GM10248 (cell line): ENCODE measurements at places on chromosomes 6 and 20.

- DNase-seq = no peak
These were observed 243.8 kb upstream of the FOXQ1 start for GRCh38 chr6:1068068-1068467.

DNA sequence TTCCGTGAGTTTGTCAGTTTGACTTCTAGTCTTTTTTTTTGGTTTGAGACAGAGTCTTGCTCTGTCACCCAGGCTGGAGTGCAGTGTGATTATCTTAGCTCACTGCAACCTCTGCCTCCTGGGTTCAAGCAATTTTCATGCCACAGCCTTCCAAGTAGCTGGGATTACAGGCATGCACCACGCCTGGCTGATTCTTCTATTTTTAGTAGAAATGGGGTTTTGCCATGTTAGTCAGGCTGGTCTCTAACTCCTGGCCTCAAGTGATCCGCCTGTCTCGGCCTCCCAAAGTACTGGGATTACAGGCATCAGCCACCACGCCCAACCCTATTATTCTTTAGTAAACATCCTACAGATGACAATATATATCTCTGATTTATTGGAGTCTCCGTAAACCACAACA is 506.5 kb downstream of the PREX1 start:
- DNase-seq = no peak

DNA sequence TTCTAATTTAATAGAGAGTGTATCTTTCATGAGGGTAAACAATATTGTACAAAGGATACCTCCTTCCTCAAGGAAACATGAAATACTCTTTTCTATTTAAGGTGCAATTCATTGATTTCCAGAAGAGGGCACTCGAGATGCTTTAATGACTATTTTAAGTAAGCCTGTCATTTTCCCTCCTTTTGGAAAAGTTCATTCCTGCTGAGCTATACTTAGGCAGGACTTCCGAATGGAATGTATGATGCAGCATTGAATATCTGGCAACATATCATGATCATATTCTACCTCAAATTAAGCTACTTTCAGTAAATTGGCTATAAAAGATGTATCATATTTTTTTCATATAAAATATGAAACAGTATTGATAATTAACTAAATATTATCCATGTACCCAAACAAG is 5.0 kb downstream of the DST start:
- peak; percentile 18 for DNase-seq

DNA sequence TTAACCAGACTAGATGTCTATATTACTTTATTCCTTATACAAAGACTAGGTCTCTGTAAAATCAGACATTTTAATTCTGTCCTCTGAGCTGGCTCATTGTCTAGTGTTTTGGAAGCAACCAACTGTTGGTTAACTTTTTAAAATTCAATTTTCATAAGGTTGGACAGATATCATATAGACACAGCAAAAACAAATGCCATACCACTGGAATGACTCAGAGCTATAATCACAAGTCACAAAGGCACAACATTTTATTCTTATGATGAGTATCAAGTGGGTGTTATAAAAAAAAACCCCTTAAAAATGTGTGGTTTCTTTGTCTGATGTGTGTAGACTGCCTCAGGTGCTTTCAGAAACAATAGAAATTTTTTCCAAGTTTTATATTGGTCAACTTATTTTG is 296.2 kb upstream of the MARCKS start:
- no peak for DNase-seq

DNA sequence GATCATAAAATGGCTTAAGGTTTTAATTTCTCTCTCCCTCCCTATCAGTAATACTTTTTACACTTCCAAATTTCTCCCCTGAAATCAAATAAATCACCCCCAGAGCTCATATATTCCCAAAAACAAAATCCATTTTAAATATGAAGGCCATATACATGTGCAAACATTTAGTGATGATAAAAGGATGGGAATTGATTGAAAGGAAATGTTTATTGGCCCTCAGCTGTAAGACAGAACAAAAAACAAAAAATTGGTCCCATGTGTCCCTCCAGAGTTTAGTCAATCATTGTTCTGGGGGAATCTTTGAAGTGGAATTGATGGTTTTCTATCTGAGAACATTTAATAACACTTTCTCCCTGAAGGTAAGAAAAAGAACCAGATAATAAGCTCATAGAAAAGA is 91.7 kb downstream of the COL12A1 start:
- no peak for DNase-seq

DNA sequence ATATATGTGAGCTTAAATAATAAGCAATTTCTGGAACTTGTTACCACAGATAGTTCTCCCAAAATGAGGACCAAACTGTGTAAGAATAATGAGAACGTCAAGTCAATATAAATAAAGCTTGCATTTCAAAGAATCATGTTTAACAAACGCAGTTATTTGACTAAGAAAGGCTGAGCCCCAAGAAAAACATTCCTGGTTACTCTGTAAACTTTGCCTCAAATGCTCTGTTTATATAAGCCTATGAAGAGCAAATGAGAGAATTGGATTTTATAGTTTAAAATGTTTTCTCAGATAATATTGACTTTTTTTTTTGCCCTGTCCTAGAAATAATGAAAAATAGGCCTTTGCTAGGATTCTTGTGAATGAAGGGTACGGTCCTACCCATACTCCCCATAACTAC is 81.3 kb downstream of the C6orf52 start:
- DNase-seq = no peak

- DNase-seq = no peak
These were observed 78.8 kb downstream of the VEGFA start for GRCh38 chr6:43848671-43849391.

DNA sequence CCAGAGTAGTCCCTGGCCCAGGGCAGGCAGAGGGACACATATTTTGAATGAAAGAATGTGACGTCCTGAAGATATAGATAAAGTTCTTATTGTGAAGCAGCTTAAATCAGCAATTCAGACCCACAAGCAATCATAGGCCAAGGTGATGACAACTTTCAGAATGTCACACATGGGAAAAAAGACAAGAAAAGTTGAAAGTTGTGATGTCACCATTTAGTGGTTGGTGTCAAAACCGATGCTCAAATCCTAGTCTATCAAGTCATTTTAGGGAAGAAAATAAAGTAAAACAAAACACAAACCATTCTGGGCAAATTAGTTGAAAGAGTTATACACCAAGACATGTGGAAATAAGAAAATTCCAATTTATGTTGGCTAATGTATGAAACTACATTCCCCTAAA is 710.8 kb downstream of the DOK5 start:
- no peak for DNase-seq

DNA sequence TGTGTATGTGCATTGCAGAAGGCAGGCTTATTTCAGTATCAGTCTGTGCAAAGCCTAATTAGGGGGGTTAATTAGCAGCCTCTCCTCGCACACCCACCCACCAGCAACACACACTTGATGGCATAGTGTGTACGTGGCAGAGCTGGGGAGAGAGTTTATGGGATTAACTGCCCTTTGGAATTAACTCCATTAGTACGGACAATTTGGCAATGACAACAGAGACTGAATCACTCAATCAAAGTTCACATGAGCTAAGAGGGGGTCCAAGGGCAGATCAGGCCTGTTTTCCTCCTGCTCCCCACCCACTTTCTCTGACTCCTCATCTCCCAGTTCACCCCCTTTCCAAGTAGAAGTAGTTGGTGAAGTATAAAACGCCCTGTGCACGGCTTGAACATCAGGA is 69.5 kb downstream of the LRFN2 start:
- DNase-seq = no peak

DNA sequence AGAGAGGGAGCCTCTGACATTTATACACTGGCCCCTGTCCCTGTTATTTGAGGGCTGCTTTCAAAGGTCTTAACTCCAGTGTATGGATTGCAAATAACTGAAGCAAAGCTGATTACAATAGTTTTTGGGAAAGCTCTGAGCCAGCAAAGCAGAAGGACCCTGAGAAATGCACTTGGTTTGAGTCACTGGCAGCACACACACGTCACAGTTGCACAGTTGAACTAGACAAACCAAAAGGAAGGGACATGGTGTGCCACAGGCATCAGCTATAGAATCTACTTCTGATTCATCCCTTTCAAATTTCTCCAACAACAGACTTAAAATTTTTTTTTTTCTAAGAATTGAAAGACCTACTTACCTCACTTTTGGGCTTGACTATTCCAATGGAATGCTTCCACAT is 56.4 kb downstream of the SNRNP48 start:
- DNase-seq = no peak

DNA sequence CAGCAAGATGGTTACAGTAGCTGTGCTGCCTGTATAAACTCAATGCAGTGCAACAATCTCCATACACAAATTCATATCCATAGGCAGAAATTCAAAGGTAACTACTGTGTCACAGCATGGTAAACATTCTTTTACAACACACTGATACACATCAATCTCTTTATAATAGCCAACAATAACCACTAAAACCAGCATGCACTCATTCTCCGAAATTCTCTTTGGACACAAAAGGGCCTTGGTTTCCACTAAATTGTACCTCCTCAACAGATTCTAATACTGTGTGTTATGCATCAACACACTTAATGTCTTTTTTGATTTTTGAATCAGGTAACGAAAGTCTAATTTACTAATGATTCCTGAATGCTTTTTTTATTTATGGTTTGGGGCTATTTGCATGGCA is 1323.7 kb downstream of the GRIK2 start:
- DNase-seq = no peak

GRCh38 chr6:144785056-144785455 is 499.9 kb downstream of the UTRN start:
- no peak for DNase-seq

DNA sequence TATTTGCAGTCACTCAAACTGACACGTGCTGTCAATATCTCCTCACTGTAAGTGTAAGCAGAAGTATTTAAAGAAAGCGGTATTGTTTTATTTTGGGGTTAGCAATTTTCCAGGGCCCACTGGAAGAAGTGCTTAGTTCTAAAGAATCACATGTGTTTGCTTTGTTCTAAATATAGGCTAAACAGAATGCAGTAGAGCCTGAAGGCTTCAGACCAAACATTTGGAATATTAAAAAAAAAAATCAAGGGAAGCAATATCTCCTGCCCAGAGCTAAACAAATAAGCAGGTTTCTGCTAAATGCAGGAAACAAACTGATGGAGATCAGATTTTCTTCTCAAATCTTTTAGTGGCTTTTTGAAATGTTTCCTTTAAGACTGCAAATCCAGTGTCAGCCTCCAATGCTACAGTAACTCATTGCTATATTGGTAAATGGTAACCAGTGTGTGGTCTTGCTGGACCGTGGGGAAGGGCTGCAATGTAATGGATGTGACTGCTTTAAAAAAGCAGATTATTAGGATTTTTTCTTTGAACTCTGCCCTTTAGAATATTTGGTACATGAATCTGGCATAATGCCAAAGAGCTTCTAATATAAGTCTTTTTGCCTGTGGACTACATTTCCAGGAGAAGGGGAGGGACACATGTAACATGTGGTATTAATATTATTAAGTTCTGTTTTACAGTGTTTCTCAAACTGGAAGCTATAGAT is 317.1 kb upstream of the FERMT1 start:
- DNase-seq = no peak

- no peak for DNase-seq
These were observed 12.3 kb downstream of the MYT1 start for GRCh38 chr20:64176551-64176950.

DNA sequence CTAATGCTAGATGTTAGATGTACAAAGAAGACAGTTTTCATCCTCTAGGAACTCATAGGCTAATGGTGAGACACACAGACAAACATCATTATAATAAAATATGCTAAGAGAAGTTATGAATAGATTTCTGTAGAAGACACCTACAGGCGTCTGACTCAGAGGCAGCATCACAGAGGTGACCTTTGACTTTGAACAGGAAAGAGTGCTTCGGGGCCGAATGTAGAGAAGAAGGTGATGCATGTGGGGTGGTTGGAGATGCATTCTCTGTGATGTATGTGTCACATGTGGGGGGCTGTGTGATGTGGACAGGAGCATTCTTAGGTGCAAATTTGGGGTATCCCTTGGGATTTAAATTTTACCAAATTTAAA is 6.8 kb downstream of the GUCA1A start:
- no peak for DNase-seq

- DNase-seq = no peak
These were observed 148.4 kb downstream of the EYA2 start for GRCh38 chr20:47043086-47043485.

DNA sequence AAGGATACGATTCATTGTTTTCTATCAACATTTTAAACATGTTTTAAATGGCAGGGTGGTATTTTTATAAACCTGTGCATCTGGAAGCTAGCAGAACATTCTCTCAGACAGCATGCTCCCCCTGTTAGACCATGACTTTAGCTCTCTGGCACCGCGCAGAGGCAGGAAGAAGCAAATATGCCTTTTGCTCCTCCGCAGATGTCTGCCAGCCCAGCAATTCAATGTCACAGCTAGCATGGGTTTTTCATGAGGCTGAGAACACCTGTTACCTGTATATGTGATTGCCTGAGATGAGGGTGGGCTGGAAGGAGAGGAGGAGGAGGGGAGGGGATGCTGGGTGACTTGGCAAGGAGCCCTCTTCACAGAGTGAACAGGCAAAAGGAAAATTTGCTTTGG is 6.7 kb downstream of the MTCH1 start:
- no peak for DNase-seq

GRCh38 chr20:21336455-21337151 is 33.5 kb downstream of the XRN2 start:
- DNase-seq = no peak

DNA sequence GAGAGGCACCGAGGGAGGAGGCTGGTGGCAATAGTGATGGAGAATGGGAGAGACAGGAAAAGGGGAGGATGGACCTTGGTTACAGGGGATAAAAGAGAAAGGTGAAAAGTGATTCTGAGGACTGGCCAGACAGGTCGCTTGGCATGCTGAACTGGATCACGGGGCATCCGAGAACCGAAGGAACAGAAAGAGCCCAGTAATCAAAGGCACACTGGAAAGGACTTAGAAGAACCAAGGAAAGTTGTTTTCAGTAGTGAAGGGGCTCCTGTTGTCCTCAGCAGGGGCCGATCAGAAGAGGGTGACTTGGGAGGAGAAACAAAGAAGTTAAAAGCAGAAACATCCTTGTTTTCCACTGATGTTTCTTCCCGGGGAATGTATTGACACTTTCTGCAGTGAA is 18.9 kb downstream of the SYTL3 start:
- no peak for DNase-seq

DNA sequence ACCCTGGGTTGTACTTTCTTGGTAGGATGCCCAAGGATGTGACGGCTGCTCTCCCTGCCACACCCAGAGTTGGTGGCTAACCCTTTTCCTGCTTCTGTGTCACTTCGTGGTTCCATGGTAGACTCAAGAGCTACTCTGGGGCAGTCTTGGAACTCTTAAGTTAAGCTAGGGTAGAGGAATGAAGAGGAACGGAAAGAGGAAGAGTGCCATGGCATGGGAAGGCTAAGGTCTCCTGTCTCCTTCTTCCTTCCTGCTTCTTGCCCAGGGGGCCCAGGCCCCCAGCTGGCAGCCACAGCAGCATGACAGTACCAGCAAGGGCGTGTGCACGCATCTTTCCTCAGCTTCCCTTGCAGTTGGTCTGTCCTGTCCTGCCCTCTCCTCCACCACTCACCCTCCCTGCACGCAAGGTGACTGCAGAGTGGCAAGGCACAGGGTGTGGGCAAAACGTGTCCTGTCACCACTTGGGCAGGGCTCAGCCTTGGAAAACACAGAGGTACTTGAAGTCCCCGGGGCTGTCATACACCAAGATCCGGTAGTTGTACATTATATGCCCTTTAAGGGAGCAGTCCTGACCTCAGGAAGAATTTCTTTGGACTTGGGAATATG is 39.8 kb upstream of the TGM3 start:
- DNase-seq = no peak
